Osteoblast (primary cell): ENCODE measurements at places on chromosomes 1 and 21. TPM values are rescaled to one million over a fixed set of nuclear protein-coding genes. Genes with fewer than 3 reads are reported as not detected.

- H3K4me3 ChIP-seq = peak overlapping the region; percentile 57
- peak overlapping the region; percentile 65 for H3K27ac ChIP-seq
- H3K27me3 ChIP-seq = no peaks in the 10 kb centered on the region
- H3K36me3 ChIP-seq = no peaks in the 10 kb centered on the region
Observed at GRCh38 chr1:162626761-162627160, 5.5 kb upstream of the DDR2 start.

- no peaks in the 10 kb centered on the region for H3K4me1 ChIP-seq
- H3K4me3 ChIP-seq = no peak overlapping the region
- H3K27ac ChIP-seq = no peak overlapping the region
- no peaks in the 10 kb centered on the region for H3K36me3 ChIP-seq
- peaks cover 33% of the 10 kb centered on the region for H3K27me3 ChIP-seq
Observed at GRCh38 chr21:36605426-36605825, 93.5 kb upstream of the SIM2 start.

AMIGO1 gene
- total RNA-seq = 2.1 and 2.5 TPM in 2 replicates

DNA sequence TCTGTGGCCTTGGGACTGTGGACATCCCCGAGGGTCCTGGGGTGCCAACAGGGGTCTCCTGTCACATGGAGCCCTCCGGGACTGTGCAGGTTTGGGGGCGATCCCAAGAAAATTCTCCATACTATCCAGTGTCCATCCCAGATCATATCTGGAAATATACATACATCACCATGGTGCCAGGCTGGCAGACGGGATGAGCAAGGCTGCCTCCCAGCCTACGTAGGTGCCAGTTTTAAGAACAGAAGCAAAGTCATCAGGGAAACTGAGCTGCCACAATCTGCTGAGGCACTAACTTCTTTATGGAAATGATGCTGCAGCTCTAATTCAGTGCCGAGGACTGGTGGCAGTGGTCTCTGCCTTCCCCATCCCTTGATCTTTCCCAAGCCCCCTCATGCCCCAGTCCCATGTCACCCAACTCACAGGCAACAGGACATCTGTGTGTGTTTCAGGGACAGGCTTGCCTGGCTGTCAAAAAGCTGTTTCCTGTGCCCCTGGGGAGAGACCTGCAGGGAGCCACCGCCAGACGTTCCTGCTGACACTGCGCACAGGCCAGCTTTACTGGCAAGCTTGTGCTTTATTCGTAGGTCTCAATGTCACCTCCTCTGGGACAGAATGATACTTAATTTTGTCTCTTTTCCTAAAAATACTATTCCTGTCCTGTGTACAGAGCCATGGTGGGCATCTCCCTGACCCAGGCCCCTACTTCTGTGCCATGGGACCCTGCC, 15.5 kb downstream of the TEX35 start:
- H3K27me3 ChIP-seq = no peaks in the 10 kb centered on the region
- no peak for DNase-seq
- no peak overlapping the region for H3K27ac ChIP-seq
- no peak overlapping the region for H3K4me3 ChIP-seq
- H3K36me3 ChIP-seq = no peaks in the 10 kb centered on the region

FCRL1 gene
- total RNA-seq = not detected in 2 replicates

DNA sequence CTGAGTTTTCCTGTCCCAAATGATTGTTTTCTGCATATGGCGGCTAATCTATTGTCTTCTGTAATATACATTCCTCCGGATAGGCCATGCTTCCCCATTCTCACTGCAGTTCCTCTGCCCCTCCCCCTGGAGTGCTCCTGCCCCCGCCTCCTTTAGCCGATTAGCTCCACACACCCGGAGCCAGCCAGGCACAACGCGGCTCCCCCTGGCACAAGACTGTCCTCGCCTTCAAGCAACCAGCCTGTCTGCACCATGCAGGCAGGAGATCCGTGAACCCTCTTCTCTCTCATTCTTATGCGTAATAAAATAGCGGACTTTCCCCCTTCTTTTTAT, 18.0 kb downstream of the SERTAD4 start:
- peaks cover 16% of the 10 kb centered on the region for H3K4me1 ChIP-seq
- peaks cover 48% of the 10 kb centered on the region for H3K27me3 ChIP-seq
- no peak overlapping the region for H3K27ac ChIP-seq
- H3K36me3 ChIP-seq = no peaks in the 10 kb centered on the region

- no peak for DNase-seq
- peaks cover 88% of the 10 kb centered on the region for H3K27me3 ChIP-seq
- no peaks in the 10 kb centered on the region for H3K36me3 ChIP-seq
- H3K4me1 ChIP-seq = peaks cover 13% of the 10 kb centered on the region
- peak overlapping the region; percentile 64 for H3K4me3 ChIP-seq
Observed at GRCh38 chr1:152111515-152111968, 3.7 kb downstream of the TCHH start.

DNA sequence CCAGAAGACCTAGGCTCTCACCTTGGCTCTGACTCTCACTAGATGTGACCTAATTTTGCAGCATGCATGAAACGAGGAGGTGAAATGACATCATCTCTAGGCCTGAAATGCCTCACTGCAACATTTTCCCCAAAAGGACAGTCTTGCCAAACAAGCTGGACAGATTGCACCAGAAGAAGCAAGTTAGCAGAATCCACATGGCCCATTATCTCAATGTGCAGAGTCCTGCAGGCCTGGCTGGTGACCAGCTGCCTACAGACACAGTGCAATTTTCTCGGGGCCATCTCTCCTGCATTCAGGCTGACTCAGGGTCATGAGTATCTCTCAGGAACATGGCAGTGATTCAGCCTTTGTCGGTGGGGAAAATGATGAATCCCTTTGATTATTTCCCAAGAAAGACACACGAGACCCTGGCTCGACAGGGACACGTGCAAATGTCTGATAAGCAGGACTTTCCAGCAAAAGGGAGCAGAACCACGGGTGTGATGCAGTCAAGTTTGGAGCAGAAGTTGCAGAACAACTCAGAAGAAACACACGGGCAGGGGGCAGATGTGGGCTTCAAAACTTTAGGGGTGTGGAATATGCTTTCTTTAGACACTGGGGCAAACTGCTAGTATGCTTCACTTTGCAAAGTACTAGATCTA, 38.7 kb downstream of the TRIM67 start:
- H3K4me1 ChIP-seq = peaks cover 3% of the 10 kb centered on the region
- no peaks in the 10 kb centered on the region for H3K36me3 ChIP-seq
- no peak overlapping the region for H3K4me3 ChIP-seq
- peak; percentile 91 for DNase-seq
- peaks cover 5% of the 10 kb centered on the region for H3K27me3 ChIP-seq

- H3K27ac ChIP-seq = no peak overlapping the region
- no peak overlapping the region for H3K4me3 ChIP-seq
- peaks cover 9% of the 10 kb centered on the region for H3K4me1 ChIP-seq
- no peaks in the 10 kb centered on the region for H3K27me3 ChIP-seq
Observed at GRCh38 chr1:238558746-238559145, 668.0 kb upstream of the ZP4 start.

DNA sequence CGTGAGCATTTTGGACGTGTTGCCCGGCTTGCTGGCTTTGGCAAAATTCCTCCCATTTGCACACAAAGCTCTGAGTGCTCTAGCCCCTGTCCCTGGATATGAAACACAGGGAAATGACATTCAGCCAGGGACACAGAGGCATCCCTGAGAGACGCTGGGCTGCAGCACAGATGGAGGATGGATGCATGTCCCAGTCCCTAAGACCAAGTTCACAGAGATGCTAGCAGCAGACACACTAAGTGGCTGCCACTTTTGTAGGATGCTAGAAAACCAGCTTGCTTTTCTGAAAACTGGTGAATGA, 12.5 kb downstream of the ACTRT2 start:
- no peak overlapping the region for H3K27ac ChIP-seq
- no peaks in the 10 kb centered on the region for H3K36me3 ChIP-seq
- no peaks in the 10 kb centered on the region for H3K27me3 ChIP-seq
- H3K4me3 ChIP-seq = no peak overlapping the region
- H3K4me1 ChIP-seq = no peaks in the 10 kb centered on the region

- no peak overlapping the region for H3K4me3 ChIP-seq
- H3K4me1 ChIP-seq = no peaks in the 10 kb centered on the region
- H3K36me3 ChIP-seq = no peaks in the 10 kb centered on the region
- no peak for DNase-seq
Observed at GRCh38 chr1:181655756-181656155, 172.4 kb downstream of the CACNA1E start.

GRCh38 chr1:234611225-234611846, 1.4 kb upstream of the IRF2BP2 start:
- H3K36me3 ChIP-seq = peaks cover 23% of the 10 kb centered on the region
- peak overlapping the region; percentile 71 for H3K4me3 ChIP-seq
- peaks cover 43% of the 10 kb centered on the region for H3K4me1 ChIP-seq

DNA sequence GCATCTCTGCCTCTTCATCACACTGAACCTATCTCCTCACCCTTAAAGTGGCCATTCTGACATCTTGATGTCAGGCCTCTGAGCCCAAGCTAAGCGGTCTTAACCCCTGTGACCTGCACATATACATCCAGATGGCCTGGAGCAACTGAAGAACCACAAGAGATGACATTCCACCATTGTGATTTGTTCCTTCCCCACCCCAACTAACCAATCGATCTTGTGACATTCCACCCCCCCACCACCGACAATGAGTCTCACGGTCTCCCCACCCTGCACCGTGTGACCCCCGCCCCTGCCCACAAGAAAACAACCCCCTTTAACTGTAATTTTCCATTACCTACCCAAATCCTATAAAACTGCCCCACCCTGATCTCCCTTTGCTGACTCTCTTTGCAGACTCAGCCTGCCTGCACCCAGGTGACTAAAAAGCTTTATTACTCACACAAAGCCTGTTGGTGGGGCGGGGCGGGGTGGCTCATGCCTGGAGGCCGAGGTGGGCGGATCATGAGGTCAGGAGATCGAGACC, 21.0 kb upstream of the PINK1 start:
- no peaks in the 10 kb centered on the region for H3K27me3 ChIP-seq
- peaks cover 24% of the 10 kb centered on the region for H3K4me1 ChIP-seq
- H3K27ac ChIP-seq = no peak overlapping the region
- H3K36me3 ChIP-seq = no peaks in the 10 kb centered on the region
